ENCODE measurements at places on chromosomes 2 and 18. TPM values are rescaled to one million over a fixed set of nuclear protein-coding genes. Genes with fewer than 3 reads are reported as not detected.

The PSTPIP2 gene
- total RNA-seq, result 0.68 TPM

DNA sequence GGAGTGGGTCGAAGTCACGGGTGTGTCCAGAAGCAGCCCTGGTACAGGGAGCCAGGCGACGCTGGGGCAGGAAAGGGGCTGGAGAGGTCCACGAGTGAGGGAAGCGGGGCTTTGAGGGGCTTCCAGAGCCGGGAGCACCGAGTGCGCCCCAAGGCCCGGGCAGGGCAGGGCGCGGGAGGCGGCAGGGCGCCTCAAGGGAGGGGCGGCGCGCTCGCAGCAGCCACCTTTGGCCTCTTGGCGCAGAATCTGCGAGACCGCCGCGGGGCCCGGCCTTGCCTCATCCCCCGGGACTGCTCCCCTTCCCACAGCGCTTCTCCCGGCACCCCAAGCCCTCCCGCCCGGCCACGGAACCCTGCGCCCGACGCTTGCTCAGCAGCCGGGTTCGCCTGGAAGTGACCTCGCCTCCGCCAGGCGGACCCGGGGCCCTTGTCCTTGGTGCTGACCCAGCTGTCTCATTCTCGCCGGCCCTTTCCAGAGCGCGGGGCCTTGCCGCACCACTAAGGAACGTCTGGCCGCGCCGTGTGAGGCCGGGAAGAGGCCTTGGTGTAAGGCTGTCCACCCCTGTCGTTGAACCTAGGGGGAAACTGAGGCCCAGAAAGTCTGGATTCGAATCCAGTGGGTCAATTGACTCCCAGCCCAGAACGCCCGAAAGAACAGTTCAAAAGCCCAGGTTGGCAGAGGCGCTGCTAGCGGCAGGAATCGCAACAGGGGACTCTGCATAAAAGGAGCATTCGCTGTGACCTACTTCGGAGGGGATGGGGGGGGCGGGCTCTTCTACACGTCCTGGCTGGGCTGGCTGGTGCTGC, 584 bp upstream of the DNER start:
- DNase-seq, result peak; percentile 74

DNA sequence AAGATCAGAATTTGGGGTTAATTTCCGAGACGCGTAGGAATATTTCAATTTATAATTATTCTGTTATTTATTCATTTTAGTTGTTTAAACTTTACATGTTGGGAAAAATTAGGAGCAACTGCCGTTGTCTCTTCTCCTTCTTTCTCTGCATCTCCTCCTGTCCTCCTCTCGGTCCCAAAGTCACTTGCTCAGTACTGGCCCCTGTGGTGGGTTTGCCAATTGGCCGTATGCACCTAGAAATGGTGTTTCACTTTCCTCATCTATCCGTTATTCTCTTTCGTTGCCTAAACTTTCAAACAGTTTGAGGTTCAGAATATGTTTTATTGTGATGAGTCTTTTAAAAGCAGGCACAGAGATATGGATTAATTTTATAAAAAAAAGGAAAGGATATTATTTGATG, 517.9 kb downstream of the PLCL1 start:
- no peak for DNase-seq

GRCh38 chr2:65450393-65450792, 18.0 kb upstream of the SPRED2 start:
- no peak for DNase-seq

DNA sequence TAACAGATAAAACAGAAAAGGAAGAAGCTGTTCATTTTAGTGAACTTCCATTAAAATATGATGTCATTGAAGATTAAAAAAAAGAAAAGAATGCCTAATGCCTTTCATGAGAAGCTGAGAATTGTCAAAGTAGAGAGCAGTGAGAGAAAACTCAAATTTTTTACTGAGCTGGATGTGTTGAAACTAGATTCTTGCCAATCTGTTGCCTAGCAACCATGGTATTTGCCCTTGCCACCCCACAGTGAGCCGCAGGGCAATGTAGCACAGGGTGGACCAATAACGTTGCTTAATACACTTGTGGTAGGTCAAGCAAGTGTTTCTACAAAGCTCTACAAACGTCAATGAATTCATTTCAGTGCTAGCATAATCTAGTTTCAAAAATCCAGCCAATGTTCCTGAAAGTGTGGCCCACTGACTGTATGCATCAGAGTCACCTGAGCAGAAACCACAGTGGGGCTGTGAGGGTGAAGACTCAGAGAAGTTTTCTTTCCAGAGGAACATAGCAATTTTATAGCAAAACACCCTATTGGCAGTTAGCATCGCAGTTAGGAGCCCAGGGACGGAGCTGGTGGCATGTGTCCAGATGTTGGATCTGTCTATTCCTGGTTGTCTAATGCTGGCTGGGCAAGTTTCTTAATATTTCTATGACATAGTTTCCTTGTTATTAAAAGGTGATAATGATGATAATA, 132.2 kb downstream of the DOCK10 start:
- peak; percentile 41 for DNase-seq

DNA sequence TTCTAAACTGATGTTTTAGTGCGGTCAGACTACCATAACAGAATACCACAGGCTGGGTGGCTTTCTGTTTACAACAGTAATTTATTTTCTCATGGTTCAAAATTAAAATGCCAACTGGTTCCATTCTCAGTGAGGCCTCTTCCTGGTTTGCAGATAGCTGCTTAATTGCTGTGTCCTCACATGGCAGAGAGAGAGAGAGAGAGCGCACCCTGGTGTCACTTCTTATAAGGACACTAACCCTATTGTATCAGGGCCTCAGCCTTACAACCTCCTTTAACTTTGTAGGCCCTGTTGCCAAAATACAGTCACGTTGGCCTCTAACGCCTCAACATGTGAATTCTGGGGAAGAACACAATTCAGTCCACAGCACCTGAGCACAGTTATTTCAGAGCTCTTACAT, 37.5 kb upstream of the ZNF385B start:
- peak; percentile 52 for DNase-seq

- no peak for DNase-seq
Observed at GRCh38 chr2:154709215-154709614, 10.7 kb downstream of the KCNJ3 start.

DNA sequence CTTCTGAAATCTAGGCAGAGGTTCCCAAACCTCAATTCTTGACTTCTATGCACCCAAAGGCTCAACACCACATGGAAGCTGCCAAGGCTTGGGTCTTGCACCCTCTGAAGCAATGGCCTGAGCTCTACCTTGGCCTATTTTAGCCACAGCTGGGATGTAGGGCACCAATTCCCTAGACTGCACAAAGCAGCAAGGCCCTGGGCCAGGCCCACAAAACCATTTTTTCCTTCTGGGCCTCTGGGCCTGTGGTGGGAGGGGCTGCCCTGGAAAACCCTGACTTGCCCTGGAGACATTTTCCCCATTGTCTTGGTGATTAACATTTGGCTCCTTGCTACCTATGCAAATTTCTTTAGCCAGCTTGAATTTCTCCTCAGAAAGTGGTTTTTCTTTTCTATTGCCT, 315.2 kb downstream of the DCDC2C start:
- DNase-seq, result no peak

The REG3G gene
- total RNA-seq, result not detected

GRCh38 chr18:9135912-9136314, 668 bp upstream of the ANKRD12 start:
- DNase-seq, result peak; percentile 47

GRCh38 chr18:49618742-49619681, 57.2 kb downstream of the LIPG start:
- DNase-seq, result peak; percentile 65

The ALPG gene
- total RNA-seq, result 0.05 TPM

DNA sequence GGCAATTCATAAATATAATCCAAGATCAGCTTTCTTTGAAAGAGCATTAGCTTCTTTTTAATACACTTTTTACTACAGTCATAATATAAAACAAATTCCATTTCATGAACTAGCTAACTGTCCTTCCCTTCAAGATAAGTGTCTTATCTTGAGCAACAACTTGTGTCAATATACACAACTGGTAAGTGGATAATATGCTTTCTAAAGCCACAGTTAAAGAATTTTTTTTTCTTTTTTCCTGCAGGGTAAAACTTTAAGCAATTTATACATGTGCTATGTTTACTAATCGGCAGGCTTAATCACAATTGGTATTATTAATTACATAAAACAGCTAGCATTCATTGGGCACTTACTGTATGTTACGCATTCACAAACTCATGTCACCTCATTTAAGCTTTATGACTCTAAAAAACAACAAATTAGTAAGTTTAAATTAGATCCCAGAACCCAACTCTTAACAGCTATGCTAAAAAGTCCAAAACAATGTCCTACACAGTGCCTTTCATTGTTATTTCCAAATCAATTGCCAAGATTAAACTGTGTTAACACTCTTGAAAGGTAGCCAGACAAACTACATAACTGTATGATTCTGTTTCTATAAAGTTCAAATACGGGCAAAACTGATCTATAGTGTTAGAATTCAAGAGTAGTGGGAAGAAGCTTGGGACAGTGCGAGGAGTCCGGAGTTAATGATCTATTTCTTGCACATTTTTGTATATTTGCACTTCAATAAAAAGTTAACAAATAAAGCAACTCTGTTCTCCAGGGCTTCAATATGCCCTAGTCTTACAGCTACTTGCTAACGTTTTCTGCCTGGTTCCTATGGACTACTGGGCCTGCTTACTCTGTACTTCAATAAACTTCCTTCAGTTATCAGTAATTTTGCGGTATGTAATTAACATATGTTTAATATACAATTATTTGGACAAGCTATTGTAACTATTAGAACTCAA, 6.0 kb downstream of the TXNL1 start:
- DNase-seq, result no peak

- DNase-seq, result no peak
Observed at GRCh38 chr2:223469270-223470046, 132.7 kb downstream of the SCG2 start.

DNA sequence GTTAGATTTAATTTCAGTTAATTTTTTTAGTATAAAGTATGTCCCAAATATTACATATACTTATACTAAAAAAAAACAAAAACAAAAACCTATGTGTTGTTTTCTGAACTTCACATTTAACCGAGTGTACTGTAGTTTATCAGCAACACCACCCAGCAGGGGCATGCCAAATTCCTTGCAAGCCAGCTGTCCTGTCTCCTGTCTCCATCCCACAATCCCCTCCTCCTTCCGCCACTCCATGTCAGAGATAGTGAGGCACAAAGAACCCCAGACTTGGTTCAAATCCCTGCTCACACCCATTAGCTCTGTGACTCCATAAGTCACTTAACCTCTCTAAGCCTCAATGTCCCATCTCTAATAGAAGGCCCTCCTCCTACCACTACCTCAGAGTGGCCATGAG, 9.4 kb downstream of the CHST10 start:
- DNase-seq, result no peak

GRCh38 chr2:61135510-61135909, 26.5 kb upstream of the C2orf74 start:
- peak; percentile 56 for DNase-seq

GRCh38 chr2:10406016-10406415, 42.1 kb downstream of the ODC1 start:
- no peak for DNase-seq

- DNase-seq, result no peak
Observed at GRCh38 chr2:144824306-144825080, 304.6 kb upstream of the ZEB2 start.

DNA sequence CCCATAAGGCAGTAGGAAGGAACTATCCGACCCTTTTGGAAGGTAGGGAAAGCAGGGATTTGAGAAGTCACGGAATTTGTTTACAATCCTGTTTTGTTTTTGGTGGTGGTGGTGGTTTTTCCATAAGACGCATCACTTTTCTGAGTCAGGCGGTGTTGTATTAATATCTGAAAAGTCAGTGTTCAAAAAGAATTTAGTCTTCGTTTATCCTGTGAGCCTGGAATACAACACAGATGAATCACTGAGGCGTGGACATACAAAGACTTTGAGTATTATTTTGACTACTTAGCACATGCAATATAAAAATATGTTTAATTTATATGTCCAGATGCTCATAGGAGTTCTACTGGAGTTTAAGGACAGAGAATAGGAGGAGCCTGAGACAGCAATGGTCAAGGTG, 785 bp downstream of the ZNF892 start:
- no peak for DNase-seq

DNA sequence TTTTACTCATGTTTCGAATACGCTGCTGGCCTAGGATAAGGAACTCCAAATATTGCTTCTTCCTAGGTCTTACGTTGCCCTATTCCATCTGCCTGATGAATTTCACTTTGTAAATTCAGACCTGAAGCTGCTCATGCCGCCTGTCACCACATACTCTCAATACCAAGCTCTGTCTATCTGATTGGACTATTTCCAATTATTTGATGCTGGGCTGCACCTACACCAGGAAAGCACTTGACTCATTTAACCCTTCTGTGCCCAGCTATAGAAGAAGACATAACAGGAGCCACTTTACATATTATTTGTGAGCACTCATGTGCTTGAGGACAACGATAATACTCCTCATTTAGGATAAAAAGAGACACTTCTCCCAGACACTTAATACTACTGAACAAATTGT, 1293.9 kb upstream of the LRRTM1 start:
- DNase-seq, result no peak

DNA sequence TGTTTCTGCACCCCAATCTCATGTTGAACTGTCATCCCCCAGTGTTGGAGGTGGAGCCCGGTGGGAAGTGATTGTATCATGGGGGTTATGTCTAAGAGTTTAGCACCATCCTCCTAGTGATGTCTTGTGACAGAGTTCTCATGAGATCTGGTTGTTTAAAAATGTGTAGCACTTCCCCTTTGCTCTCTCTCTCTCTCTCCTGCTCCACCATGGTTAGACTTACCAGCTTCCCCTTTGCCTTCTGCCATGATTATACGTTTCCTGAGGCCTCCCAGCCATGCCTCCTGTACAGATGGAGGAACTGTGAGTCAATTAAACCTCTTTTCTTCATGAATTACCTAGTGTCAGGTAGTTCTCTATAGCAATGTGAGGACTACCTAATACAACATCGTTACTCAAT, 396.9 kb upstream of the LRATD1 start:
- DNase-seq, result peak; percentile 10

Measured in dermis blood vessel endothelial cell (primary cell).